Left forelimb (tissue), 1 donor: ENCODE measurements at places on chromosomes 6 and 20.

DNA sequence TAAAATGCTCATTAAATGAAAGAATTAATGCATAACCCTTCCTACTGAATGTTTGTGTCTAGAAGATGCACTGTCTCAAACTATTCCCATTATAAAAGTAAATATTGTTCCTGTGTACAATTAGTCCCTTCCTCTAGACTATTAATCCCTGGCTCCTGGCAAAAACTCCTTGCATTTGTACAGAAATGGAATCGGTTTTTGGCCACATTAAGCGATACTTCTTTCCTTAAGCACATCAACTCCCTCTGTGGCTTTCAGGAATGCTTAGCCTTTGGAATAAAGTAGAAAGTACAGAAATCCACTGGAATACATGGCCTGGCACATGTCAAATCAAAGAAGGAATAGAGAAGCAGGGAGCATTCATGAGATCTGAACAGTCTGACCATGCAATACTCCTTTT, 179.8 kb downstream of the GMPR start:
- no peak for DNase-seq

DNA sequence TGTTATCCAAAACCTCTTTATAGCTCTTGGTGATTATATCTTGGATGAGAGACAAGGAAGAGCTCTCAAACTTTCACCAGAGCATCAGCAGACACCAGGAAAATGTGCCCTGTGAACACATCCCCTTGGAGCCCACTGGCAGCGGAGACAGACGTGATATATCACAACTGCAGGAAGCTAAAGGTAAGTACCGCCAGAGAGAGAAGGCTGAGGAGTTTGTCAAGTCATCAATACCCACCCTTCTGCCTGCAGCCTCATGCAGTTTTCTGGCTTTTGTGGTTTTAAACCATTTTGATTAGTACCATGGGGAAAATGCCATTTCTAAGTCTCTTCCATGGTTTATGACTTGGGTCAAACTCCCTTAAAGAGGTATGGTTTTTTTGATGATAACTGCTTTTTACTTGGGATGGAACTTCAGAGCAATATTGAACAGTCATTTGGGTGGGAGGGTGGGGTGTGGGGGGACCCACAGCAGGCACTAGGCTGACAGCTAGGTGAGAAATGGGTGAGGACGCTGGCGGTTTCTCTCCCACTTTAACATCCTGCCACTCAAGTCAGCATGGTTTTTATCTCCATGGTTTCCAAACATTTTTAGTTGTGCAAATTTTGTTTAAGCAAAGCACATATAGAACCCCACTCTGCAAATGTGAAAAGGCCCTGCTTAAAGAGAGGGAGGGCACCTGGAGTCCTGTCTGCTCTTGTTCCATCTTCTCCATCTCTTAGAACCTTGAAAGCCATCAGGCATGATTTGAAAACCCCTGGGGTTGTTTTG, 108.4 kb downstream of the SCML4 start:
- peak; percentile 33 for DNase-seq

DNA sequence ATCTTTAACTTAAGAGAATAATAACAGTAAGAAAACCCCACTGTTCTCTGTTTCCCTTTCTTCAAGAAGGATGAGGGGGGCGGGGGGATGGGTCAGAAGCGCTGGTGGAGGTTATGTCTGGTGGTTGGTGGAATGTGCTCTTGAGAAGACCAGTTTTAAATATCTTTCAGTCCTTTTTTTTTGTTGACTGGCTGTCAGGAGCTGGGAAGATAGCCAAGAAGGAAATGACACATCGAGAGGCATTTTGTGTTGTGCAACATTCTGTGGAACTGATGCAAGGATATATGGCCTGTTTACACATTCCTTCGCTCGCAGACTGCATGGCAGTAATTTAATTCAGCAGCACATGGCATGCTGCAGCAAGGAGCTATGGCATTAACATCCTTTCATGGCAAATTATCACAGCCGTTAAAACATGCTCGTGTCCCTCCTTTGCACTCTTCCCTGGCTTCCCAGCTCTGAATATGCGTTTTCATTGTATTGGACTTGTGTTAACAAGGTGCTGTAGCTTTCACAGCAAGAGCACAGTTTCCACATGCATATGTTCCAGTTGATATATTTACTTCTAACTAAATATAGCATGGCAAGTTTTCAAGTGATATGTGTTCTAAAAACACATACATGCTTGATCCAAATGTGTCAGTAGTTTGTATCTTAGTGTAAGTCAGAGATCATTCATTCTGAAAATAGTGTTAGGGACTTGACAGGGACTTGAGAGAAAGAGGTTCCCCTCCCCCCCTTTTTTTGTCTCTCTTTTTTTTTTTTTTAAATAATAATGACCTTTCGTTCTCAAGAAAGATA, 68.2 kb upstream of the SUPT3H start:
- peak; percentile 69 for DNase-seq

GRCh38 chr6:22473991-22474682, 95.2 kb upstream of the HDGFL1 start:
- no peak for DNase-seq

GRCh38 chr20:12925210-12925755, 83.5 kb upstream of the SPTLC3 start:
- peak; percentile 68 for DNase-seq

- no peak for DNase-seq
Observed at GRCh38 chr6:7649037-7649810, 59.2 kb downstream of the SNRNP48 start.

GRCh38 chr6:112030206-112030960, 23.5 kb upstream of the CCN6 start:
- peak; percentile 49 for DNase-seq

GRCh38 chr6:45424451-45424861, 46.7 kb upstream of the SUPT3H start:
- no peak for DNase-seq

DNA sequence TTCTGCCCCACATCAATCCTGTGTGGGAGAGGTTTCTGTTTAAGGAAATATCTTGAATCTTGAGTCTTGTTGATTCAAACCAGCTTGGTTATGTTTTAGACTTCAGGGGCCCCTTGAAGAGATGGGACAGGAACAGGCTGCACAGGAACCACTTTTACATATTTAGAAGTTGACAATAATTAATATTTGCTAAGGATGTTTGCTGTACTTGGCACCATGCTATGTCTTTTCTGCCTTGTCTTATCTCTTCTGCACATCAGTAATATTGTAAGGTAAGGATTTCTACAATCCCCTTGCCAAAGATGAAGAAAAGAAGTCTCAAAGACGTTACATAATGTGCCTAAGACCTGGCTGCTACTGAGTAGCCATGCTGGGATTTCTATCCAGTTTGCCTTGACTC, 48.0 kb upstream of the PMEPA1 start:
- DNase-seq = no peak

- DNase-seq = no peak
Observed at GRCh38 chr6:77492530-77492929, 29.2 kb upstream of the HTR1B start.

GRCh38 chr6:135577059-135577538, 79.6 kb upstream of the AHI1 start:
- no peak for DNase-seq

DNA sequence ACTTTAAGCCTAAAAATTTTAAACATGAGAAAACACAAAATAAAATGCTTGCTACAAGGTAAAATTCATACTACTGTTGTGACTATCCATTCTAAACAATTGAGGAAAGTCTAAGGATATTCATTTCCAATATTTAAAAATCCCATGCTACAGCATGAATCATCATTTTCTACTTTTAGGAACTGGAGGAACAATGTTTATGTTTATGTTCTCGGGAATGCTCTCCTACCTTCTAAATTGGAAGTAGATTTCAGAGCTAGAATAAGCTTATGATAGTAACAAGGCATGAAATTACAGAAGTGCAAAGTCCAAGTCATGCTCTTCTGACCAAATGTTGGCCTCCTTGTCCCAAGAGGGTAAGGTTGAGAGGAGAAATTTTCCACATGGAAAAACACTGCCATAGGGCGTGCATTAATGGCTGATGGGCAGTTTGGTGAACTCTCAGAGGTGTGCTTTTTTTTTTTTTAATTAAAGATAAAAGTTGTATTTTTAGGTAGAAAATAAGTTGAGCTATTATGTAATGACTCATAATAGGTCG, 6.0 kb upstream of the MYLK4 start:
- DNase-seq = no peak

GRCh38 chr6:119348748-119349360, 707 bp downstream of the MAN1A1 start:
- DNase-seq = peak; percentile 85
